ENCODE measurements at places on chromosomes 16 and 17.

DNA sequence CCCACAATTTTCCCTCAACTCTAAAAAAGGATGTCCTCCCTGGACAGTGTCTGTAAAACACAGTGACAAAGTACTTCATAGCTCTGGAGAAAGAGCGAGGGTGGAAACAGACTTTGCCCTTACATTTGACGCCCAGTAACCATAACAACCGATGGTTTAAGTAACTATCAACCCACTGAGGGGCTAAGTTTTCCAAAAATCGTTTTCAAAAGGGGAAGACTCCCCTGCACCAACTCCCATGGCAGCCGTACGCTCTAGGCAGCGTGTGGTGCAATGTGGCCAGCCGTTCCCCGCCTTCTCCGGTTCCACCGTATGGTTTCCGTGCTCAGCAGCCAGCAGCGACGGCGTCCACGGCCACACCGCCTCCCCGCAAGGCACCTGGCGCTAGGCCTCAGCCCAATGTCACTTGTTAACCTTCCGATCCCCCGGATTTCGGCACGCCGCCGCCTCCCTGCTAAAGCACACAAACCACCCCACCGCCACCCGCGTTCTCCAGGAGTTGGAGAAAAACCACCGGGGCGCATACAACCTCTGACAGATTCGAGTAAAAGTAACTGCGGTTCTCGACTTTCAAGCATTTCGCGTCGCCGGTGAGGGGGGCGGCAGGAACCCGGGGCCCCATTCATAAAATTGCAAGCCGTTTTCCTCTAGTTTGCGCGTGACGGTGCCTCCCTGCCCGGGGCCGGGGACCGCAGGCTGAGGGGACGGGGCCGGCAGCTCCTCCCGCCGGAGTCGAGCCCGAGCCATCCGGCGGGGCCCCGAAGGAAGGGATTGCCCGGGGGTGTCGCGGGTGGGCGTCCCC lies 661 bp downstream of the TEX2 start:
- no peak for DNase-seq

GRCh38 chr16:8173111-8173644 lies 417.1 kb downstream of the TMEM114 start:
- no peak for DNase-seq

DNA sequence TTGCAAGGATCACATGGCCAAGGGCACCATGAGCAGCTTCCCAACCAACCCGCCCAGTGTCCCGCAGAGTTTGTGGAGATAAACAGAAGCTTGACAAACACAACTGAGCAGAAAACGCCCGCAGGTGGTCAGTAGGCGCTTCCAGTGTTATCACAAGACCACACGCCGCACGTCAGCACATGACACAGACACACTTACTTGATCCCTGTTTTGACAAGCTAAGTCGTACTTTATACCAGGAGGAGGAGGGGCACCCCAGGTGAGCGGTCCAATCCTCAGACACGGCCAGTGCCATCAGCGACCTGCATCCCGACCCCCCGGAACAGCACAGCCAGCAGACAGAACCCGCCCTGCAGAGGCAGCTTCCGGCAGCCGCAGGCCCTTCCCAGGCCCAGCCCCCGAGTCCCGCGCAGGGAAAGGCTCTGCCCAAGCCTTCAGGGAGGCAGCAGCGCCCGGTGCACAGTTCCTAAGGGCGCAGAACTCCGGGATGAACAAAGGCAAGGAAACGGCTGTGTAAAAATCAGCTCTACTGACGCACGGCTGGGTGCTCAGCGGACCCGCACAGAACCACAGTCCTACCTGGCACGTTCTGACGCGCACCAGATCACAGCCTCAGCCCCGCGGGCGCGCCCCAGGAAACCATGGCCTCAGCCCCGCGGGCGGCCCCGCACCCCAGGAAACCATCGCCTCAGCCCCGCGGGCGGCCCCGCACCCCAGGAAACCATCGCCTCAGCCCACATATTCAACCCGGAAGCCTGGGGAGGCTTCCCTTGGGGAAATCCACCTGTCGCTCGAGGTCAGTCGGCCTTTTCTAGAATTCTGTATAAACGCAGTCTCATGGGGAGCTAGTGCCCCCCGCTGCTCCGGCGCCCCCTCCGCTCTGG lies 27.8 kb downstream of the AXIN1 start:
- DNase-seq: no peak

- no peak for DNase-seq
Observed at GRCh38 chr17:82693168-82693867, 5.2 kb downstream of the RAB40B start.

DNA sequence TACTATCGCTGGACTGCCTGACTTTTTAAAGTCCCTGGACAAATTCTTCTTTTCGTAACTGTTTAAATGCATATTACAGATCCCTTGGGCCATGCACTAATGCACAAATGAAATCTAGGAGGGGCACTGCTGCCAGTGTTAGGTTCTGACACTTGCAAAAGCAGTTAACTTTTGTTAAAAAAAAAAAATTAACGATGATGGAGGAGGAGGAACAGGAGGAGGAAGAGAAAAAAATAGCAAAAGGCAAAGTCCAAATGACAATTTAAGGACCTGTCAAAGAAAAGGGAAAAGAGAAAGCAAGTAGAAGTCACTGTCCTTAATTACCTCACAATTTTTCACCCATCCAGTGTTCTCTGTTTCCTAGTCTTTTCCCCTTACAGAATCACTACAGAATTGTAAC lies 97.8 kb upstream of the CORO6 start:
- no peak for DNase-seq

DNA sequence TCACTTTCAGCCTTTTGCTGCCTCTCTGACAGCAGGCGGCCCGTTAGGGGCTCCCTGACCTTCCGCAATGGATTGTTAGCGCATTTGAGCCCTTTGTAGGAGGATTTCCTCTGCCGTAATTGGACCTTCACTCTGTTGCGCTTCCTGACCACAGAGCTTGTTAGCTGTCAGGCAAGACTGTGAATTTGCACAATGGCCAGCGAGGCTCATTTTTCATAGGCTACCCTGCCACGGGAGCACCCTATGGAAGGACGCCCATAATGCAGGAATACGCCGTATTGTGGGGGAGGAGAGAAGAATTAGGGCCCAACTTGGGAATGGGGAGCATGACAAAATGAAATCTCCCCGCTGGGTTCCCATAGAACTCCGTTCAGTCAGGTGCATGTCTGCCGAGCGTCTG lies 205.2 kb upstream of the NLRP1 start:
- no peak for DNase-seq

DNA sequence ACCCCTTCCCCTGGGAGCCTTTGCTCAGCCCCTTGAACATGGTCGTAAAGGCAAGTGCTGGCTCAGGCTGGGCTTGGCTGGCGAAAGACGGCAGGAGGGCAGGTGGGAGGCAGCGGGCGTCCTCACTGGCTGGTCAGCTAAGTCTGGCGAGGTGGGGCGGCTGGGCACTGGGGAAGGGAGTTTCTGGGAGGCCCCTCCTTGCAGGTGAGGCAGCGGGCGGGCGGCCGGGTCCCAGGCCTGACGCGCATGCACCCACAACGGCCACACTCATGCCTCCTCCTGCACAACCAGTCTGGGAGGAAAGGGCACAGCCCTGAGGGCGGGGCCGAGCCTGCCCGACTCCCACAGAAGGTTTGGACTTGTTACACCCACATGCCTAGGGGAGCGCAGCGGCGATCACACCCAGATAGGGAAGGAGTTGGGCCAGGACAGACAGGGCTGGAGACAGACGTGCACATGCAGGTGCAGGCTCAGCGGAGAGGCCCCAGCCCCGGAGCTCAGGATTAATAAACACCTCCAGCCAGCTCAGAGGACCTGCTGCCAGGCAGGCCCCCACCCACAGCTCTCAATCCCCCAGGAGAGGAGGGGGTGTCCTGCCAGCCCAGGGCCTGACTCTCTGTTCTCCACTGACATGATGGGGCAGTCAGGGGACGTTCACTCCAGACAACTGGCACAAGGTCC lies at the start of gene EVPL:
Gene EVPL, minus strand, starts transcription at position 148 of the 681 bp plus-strand sequence. Its CDS starts 108 bp downstream, at position 40.
- DNase-seq: no peak

GRCh38 chr17:73952082-73952479 lies 251.4 kb upstream of the RPL38 start:
- no peak for DNase-seq

GRCh38 chr16:4957420-4957719 lies 760 bp upstream of the SEC14L5 start:
- no peak for DNase-seq

DNA sequence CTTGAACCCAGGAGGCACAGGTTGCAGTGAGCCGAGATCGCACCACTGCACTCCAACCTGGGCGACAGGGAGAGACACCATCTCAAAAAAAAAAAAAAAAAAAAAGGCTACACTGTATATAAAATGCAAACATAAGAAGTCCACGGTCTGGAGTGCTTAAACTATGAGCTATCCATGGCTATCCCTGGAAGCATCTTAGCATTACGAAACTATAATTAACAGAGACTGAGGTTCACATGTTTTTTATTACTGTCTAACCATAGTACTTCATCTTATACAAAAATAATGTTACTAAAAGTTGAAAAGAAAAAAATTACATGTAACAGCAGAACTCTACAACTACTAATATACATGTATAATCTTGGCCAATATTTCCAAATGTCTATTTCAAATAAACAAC lies 32.8 kb downstream of the HELZ start:
- DNase-seq: no peak

DNA sequence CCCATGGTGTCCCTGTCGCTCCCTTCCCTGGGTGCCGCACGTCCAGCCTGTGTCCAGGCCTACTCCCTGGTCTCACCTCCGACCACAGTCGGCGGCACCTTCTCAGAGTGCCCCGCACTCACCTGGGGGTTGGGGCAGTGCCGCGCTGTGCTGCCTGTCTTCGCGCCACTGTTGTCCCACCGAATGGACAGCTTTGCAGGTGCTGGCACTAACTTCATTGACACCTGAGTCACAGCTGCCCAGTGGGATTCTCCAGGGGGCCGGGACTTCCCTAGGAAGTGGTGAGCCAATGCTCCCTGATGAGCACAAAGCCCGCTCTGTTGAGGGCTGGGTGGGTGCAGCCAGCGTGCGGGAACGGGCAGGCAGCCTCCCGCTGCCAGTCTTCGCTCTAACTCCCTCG lies 24.3 kb upstream of the DBNDD1 start:
- no peak for DNase-seq

DNA sequence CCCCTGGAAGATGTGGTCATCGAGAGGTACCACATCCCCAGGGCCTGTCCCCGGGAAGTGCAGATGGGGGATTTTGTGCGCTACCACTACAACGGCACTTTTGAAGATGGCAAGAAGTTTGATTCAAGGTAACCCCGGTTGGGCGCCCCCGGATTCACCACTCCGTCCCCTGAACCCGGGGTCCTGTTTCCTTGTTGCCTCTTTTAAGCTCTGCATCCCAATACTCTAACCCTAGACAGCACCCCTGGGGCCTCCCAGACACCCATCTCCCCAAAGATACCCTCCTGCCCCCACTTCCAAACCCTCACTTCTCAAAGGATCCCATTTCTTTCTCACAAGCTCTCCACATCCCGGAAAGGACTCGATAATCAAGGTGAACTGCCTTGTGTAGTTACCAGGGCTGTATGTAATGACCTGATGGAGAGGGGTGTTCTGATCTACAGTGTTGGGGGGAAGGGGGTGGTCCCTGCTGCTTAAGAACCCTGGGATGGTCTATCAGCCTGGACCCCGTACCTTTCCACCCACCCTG lies 412 bp downstream of the FKBP10 start:
- no peak for DNase-seq

- DNase-seq: no peak
Observed at GRCh38 chr17:66357037-66357436, 54.6 kb downstream of the PRKCA start.

DNA sequence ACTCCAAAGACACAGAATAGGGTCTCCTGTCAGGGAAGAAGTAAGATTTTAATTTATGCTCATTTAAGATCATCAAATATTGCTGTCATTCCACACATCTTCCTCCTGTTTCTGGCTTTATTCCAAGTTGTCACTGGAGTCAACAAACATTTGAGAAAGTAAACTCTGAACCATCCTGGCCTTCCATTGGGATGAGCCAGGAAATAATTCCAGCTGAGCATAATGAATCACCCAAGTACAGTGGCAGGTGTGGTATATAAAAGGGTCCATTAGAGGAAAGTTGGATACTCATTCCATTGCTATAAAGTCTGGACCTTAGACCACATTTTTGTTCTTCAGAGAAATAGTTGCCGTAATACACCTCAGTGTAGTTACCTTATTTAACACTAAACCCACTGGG lies 246.1 kb downstream of the SLC39A11 start:
- DNase-seq: no peak

GRCh38 chr17:78933025-78933958 lies 8.1 kb upstream of the TIMP2 start:
- no peak for DNase-seq

- DNase-seq: no peak
Observed at GRCh38 chr17:47686276-47686635, 7.7 kb upstream of the TBKBP1 start.

GRCh38 chr16:56748191-56748590 lies 18.3 kb downstream of the NUP93 start:
- no peak for DNase-seq

- DNase-seq: no peak
Observed at GRCh38 chr17:64036198-64036922, 15.9 kb upstream of the ICAM2 start.

DNA sequence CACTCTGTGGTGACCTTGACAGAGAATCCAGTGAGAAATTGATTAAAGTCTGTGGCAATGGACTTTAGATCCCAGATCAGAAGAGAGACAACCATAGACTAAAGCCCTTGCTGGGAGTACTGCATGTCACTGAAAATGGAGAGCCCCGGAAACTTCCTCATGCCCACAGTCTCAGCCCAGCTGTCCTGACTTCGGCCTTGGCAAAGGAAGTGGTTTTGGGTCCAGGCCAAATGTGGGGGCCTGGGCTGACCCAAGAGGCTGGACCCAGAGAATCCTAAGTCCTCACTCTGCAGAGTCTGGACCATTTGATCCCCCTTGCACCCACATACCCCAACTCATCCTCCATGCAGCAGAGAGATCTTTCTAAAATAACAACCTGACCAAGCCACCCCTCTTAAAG lies 4.7 kb upstream of the BEAN1 start:
- DNase-seq: no peak

DNA sequence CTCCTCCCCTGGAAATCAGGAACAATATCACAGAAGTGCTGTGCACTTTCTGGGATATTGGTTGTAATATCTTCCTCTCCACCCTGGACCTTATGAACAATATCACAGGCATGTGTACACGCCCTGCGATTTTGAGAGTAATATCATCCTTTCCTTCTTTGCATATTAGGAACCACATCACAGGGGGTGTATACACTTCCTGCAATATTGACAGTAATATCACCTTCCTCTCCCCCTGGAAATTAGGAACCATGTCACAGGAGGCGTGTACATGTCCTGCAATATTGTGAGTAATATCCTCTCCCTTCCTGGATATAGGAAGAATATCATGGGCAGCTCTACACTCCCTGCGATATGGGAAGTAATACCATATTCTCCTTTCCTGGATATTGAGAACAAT lies 14.2 kb upstream of the TEKT5 start:
- no peak for DNase-seq

GRCh38 chr17:80393961-80394360 lies 21.0 kb upstream of the ENDOV start:
- DNase-seq: no peak

- no peak for DNase-seq
Observed at GRCh38 chr16:80720804-80721371, 83.5 kb downstream of the CDYL2 start.

DNA sequence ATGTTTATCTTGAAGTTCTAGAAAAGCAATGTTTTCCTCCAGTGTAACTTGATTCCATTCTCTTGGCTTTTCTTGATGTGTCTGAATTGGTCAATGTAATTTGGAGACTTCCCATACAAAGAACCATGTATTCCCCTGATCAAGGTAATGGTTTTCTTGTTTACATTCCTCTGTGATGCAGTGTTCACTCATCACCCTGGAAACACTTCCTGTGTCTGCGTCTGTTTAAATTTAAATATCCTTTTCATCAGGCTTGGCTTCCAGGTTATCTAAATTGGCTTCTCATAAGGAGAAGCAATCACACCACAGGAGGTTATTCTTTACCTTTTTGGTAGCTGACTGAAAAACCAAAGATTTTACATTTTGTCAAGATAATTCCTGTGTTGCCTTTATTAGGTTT lies 237.3 kb upstream of the WSCD1 start:
- no peak for DNase-seq
